Sigmoid colon (tissue), 7 donors: ENCODE measurements at places on chromosomes 6 and 20. TPM values are rescaled to one million over a fixed set of nuclear protein-coding genes. Genes with fewer than 3 reads are reported as not detected.

TAF4 gene
- 12.8 TPM for total RNA-seq

SSTR4 gene
- total RNA-seq, result not detected

PRDM13 gene
- total RNA-seq, result not detected

C6orf47 gene
- total RNA-seq, result 31.3 TPM

MBOAT1 gene
- total RNA-seq, result 15.6 TPM

C6orf132 gene
- not detected for total RNA-seq

MOCS1 gene
- total RNA-seq, result 15.8 TPM

CENPB gene
- total RNA-seq, result 99.9 TPM

MYL9 gene
- total RNA-seq, result 1,729 TPM

SF3B5 gene
- total RNA-seq, result 166 TPM

NCOA6 gene
- total RNA-seq, result 22.7 TPM

DNMT3B gene
- 0.54 TPM for total RNA-seq

DNA sequence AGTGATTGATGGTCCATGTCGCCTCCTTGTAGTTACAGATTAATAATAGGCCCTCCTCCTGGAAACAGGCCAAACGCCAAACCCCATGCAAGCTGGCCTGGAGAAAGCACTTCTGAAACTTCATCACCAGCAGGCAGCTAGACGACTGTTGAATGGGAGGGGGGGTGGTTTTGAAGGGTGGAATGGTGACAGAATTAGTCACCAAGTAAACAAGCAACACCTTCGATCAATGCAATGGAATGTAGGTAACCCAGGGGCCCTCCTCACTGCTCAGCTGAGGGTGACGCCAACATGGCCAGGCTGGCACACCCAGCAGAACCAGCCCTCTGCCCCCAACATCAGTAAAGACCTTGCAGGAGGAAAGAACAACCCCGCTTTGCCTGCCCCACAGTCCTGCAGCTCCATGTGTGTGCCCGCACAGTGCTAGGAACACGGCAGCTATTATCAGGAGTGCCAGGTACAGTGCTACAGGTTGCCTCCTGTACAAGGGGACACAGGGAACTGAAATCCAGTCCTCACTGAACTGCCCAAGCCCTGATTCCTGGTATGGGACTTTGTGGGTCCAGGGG, 2.7 kb downstream of the BCAS1 start:
- no peak for DNase-seq

DNA sequence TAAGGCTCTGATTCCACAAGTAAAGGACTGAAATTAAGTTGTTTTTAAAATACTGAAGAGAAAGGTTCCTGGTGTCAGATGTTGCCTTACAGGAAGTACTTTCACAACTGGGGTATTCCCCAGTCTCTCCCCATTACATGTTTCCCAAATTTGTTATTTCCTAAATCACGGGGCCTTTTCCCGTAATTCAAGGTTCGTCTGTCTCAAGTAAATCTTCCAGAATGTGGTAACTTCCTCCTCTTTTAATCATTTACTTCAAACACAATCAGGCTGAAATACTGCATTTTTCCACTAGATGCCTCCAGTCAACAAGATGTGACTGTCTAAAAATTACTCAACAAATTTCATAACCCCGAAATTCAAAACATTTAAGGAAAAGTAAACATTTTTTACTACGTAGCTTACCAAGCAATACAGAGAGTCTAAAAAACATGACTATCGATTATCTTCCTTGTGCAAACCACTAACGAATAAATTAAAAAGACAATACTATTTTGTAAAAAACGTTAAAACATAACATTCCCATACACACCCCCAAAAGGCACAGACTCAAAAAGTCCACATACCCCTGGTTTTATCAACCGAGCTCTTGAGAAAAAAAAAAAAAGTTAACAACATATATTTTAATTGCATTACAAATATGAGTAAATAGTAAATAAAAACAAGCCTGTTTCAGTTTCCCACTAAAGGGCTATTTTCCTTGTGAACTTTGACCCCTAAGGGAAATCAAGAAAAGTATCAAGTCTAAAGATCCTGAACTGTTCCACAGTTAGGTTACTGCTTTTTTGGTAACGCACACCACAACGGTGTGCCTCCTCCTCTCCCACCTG, 1.7 kb downstream of the SOD2 start:
- no peak for DNase-seq

GRCh38 chr6:28643017-28643740, 117.5 kb downstream of the GPX5 start:
- DNase-seq, result no peak

- no peak for DNase-seq
Measured at GRCh38 chr20:25355011-25355595, 35.5 kb downstream of the ABHD12 start.

- DNase-seq, result no peak
Measured at GRCh38 chr6:134602123-134602522, 284.2 kb upstream of the SGK1 start.

DNA sequence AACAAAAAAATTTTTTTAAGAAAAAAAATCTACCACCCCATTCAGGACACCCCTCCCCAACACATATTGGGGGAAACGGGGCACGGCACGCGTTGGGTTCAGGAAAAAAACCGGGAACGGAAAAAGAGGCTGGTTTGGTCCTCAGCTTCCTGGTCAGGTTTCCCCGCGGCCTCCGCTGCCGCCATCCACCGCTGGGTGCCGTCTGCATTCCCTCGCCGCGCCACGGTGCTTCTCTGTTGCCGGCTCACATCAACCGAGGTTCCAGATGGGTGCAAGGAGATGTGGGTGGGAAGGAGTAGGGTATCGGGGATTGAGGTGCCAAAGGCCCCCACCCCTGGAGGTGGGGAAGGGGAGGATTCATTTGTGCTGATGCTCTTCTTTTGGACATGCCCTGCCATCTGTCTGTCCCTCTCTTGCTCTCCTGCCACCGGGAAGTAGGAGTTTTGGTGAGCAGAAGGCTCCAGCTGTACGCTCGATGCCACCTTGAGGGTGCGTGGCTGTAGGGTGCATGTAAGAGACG, 5.8 kb downstream of the MCCD1 start:
- no peak for DNase-seq

- DNase-seq, result no peak
Measured at GRCh38 chr6:103114582-103114981, 1721.1 kb downstream of the GRIK2 start.

GRCh38 chr6:15425947-15426346, 180.1 kb downstream of the JARID2 start:
- DNase-seq, result no peak

DNA sequence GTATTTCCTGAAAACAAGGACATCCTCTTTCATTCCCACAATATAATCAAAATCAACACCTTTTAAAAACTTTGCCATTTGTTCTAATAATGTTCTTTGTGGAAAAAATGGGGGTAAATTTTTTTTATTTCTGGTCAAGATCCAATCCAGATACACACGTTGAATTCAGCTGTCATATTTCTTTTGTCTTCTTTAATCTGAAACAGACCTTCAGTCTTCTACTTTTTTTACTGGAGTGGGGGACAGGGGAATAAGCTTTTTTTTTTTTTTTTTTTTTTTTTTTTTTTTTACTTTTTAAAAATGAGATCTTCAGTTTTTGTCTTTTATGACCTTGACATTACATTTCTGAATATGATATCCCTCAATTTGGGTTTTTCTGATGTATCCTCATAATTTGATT, 69.1 kb downstream of the SCAND1 start:
- DNase-seq, result no peak

DNA sequence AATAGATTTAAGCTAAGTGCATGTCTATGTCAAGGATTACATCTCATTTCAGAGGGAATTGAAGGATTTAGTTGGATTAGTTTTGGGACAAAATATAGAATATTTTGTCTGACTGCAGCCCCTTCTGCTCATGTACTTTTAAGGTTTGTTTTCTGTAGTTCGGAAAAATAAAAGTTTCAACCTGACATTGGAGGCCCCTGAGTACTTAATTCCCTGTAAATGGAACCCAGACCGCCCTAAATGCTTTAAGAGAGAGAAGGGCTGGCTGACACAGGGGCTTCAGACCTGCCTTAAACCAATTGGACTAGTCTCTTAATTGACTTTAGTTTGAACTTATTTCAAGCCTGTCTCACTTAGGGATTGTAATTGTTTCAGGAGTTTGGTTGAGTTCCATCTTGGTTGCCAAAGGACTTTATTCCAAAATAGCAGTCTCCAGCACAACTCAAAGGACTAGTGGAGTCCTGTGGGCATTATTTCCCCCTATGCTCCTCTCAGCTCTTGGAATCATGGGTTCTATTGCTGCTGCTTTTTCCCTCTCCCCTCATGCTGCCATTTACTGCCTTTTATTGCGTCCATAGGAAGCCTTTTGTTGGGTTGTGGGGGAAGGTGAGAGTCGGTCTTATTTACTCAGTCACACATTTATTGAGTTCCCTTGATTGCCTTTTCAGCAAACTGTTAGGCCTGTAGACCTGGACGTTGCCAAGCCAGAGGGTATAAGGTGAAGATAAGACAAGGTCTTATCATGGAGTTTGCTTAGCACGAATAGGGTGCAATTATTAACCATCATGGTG, 14.5 kb downstream of the BRD2 start:
- DNase-seq, result no peak

GRCh38 chr20:48574383-48574782, 253.4 kb downstream of the PREX1 start:
- DNase-seq, result no peak

DNA sequence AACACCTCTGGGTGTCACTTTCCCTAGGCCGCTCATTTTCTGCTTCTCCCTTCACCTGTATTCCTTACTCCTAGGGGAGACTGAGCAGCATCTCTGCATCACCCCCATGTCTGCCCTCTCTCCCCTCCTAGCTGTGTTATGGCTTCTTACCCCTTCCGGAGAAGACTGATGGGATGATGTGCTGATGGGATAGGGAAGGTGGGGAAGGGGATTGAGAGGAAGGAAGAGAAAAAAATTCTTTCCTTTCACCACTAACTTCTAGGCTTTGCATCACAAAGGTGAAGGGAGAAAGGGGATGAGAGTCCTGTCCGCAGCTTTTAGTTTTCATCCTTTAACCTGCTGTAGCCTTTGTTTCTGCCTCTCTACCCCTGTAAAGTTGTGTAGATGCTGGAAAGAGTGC, 26.7 kb downstream of the AKAP7 start:
- DNase-seq, result no peak

DNA sequence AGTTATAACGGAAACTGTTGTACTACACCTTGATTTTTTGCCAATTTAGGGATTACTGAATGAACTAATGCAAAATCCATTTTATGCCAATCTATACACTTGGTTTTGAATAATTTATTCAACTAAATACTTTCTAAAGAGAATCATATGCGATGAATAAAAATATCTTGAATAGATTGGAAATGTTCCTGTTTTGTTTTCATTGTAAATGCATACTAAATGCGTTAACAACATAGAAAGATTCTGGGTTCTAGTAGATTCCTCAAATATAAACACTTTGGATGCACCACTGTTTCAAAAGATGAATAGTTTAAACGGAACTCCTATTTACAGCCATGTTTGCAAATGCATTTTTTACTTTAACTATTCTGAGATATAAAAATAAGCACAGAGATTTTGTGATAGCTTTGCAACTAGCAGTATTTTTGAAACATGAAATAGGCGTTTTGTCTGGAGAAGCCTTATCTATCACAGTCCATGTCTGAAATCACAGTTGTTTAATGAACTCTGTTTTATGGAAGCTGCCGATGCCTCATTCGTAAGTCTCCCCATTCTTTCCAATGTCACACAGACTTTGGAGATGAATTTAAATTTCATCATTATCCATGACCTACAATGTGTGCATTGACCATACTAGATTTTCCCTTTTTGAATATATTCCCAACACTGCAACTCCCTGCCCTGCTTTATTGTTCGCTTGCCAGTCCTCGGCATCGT, 277.7 kb upstream of the QKI start:
- no peak for DNase-seq
